ENCODE measurements at places on chromosomes 7 and 10.

DNA sequence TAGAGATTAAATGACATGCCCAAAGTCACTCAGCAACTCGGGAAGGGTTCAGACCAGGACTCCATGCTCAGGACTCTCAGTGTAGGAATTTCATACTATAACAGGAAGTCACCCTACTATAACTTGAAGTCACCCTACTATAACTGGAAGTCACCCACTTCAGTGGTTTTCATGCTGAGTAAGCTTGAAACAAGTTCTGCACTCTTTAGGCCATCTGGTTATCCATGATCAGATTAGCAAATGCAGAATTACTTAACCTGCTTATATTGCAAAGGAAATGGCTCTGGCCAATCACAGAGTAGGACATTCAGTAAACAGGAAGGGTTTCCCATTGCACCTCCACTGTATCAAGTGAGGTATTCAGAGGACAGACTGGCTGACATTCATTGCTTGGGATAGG lies 1240.4 kb downstream of the GATA3 start:
- DNase-seq = no peak

GRCh38 chr10:13990946-13991345 lies 339.8 kb downstream of the FRMD4A start:
- no peak for DNase-seq

DNA sequence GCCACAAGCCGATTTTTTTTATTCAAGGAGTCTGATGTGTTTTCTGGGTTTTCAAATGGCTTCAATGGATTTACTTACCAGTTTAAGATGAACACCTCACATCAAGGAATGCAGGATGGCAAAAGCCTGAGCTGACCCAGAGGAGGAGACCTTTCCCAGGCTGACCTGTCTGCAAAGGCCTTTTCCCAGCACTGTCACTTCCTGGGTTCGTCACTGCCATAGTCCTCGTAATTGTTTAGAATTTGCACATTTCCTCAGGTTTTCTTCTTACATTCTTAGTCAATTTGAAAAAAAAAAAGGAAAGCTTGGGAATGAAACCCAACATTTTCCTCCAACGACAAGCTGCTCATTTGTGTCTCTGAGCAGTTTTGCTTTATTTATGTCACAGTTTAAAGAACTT lies 42.0 kb downstream of the PTER start:
- DNase-seq = no peak

DNA sequence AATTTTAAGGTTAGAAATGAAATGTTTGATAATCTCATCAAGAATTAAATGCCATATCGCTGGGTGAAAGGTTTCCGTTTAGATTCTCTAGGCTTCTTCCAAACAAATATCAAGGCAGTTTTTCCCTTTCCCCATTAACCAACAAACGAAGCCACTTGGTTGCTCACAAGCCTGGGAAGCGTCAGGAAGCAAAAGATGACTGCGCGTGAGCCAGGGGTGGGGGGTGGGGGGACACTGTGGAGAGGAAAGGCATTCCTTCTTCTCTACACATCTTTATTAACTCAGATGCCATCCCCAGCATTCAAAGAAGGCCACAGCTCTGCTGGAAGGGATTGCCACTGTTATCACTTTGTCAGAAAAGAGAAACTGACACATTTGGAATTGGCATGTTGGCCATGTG lies 207.1 kb downstream of the TRIL start:
- no peak for DNase-seq

DNA sequence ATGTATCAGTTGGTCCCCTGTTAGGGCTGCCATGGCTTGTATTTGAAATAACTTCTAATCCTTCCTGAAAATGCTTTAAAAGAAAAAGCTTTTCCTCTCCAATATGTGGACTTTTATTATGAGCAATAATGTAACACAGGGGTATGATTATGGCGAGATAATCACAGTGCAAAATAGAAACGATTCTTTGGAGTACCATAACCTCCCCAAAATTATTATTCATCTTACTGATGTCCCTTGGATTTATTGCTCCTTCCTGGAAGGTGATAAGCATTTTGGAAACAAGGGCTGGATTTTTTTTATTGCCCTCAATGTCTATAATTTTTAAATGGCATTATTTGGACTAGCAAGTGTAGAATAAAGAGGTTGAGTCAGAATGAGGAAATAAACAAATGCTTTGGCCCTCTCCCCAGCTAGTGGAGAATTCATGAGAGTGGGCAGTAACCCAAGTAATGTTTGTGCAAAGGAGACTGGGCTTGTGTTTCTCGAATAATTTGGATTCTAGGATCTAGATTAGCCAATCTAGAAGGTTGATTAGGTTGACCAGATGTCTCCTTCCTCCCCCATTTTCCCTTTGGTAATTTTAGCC lies 403.9 kb upstream of the CELF2 start:
- DNase-seq = no peak

GRCh38 chr10:3654496-3654895 lies 130.5 kb downstream of the KLF6 start:
- DNase-seq = peak; percentile 31

DNA sequence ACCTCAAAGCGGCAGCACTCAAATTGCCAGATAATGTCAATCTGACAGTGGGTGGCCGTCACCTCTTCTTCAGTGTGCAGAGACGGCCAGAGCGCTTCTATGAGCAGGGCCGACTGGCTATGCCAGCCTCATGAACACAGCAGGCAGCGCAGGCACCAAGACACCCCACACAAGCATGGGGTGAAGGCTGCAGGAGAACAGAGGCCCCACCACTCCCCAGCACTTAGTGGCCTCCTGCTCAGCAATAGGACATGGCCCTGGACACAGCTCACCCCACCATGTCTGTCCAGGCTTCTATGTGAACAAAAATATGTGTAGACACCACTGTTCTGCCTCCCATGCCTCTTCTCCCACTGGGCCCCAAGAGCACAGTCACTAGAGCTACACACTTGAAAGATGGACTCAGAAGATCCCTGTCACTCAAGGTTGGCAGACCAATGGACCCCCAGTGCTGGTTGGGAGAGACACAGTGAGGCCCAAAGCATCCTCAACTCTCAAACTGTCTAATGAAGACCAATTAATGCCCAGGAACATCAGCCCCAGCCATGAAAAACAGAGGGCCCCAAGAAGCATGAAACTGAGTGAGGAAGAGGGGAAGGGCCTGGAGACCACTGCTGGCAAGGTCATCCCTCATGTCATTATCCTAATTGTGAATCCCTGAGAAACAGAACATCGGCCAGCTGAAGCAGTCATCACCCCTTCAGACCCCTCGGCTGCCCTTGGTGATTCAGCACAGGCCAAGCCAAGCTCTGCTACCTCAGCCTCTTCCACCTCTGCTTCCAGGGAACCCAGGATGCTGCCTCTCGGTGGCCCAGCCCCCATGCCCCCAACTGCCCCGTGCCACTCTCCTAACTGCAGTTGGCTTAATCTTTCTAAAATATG lies 77.7 kb downstream of the GRID1 start:
- no peak for DNase-seq

GRCh38 chr7:116236020-116236630 lies 25.8 kb downstream of the TES start:
- no peak for DNase-seq

DNA sequence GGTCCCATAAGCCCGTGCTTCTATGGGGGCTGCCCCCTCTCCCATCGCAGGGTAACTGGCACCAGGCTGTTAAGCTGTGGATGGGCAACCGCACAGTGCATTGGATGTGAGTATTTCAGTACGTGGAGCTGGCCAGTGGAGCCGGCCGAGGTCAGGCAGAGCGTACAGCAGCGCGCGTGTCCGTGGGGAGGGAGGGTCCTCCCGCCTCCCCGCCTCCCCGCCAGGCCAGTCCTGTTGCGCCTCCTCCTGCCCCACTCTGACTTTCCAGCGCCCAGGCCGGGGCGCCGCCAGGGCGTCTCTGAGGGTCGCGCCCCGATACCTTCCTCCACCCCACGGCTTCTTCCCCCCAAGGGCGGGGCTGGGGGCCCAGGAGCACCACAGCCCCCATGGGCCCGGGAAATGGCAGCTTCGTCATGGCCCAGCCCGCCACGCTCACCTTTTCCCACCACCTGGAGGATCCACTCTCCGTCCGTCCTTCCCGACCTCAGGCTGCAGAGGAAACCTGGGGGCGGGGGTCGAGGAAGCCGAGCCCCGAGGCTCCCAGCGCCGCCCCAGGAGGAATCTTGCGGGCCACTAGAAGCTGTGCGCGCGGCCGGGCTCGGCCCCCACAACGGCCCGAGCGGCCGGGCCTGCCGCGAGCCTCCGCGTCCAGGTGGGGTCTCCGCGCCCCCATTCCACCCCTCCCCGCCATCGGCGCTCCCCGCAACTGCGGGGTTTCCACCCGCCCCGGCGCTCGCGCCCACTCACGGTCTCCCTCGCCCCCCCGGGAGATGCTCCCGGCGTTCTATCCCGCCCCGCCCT lies 831 bp upstream of the PFKP start:
- no peak for DNase-seq

- no peak for DNase-seq
These were observed 43.0 kb downstream of the CXCL12 start for GRCh38 chr10:44341886-44342285.

GRCh38 chr10:44316187-44316921 lies 68.5 kb downstream of the CXCL12 start:
- DNase-seq = no peak

DNA sequence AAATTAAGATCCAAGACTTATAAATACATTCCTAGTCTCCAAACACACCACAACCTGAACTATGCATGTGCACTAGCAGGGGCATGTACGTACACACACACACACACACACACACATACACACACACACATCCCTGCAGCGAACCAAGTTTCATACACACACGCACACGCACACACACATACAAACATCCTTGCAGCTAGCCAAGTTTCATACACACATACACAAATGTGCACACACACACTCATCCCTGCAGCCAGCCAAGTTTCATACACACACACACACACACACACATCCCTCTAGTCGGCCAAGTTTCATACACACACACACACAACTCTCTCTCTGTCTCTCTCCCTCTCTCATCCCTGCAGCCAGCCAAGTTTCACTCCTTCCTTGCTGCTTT lies 82.7 kb upstream of the WIPF3 start:
- peak; percentile 7 for DNase-seq

- DNase-seq = no peak
These were observed 136.1 kb downstream of the AKR1D1 start for GRCh38 chr7:138212314-138212713.

- no peak for DNase-seq
These were observed 47.4 kb downstream of the BICC1 start for GRCh38 chr10:58560068-58560467.

GRCh38 chr10:48465860-48466521 lies 138.9 kb downstream of the ARHGAP22 start:
- DNase-seq = no peak

- peak; percentile 62 for DNase-seq
These were observed 53.3 kb upstream of the PPIF start for GRCh38 chr10:79293841-79294581.

DNA sequence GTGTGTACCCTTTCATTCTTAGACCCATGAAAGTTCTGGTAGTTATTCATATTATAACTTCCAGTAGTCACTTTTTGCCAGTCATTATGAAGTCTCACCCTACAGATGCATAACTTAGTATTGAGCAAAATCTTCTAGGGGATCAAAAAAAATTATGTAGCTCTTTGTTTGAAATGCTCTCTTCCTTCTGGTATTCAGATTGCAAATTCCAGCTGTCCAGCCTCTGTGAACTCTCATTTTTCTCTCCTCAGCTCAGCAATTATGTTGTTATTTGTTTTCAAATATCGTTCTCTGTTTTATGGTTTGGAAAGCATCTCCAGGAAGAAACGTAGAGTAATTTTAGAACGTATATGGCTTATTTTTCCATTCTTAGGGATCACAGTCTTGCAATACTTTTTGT lies 442.5 kb downstream of the SEMA3D start:
- no peak for DNase-seq

DNA sequence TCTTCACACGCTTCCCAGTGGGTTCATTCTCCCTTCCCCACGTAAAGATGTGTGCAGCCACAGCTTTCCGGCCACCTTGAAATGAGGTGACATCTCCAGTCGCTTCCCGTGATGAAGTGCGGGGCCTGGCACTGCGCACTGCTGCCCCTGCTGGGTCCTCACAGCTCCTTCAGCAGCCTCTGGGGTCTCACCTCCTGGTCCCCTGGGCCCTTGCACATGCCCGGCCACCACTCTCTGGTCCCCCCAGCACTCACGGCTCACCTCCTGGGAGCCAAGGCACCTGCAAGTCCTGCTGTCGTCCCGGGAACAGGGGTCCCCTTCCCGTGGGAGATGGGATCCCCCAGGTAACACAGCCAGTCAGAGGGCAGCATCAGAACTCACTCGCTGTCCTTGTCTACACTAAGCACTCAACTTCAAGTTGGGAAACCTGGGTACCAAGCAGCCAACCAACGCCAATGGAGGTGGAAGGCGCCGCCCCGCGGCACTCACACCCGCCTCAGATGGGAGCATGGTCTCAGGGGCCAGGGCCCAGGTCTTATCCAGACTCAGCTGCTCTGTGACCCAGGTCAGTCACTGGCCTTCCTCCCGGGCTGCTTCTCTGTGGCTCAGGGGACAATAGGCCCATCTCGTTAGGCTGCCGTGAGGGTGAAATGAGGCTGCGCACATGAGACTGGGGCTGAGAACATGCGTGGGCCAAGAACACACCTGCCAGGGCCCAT lies 176.2 kb downstream of the PTPRN2 start:
- no peak for DNase-seq

DNA sequence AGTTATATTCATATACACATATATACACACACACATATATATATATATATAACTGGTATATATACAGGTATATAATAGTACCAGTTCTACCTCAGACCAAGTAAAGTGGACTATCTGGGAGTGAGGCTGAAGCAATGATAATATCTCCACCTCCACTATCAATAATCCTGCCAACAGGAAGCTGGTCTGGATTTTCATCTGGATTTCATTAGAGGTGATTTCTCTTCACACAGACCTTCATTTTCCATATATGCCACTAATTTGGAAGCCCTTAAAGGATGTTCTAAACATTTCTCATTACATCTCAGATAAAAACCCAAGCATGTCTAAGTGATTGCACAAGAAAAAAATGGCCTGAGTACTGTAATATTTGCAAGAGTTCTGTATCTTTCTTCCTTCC lies 1.7 kb upstream of the SLC35B4 start:
- DNase-seq = no peak

- DNase-seq = peak; percentile 11
These were observed 609.9 kb downstream of the DNAJB9 start for GRCh38 chr7:109179601-109180000.

DNA sequence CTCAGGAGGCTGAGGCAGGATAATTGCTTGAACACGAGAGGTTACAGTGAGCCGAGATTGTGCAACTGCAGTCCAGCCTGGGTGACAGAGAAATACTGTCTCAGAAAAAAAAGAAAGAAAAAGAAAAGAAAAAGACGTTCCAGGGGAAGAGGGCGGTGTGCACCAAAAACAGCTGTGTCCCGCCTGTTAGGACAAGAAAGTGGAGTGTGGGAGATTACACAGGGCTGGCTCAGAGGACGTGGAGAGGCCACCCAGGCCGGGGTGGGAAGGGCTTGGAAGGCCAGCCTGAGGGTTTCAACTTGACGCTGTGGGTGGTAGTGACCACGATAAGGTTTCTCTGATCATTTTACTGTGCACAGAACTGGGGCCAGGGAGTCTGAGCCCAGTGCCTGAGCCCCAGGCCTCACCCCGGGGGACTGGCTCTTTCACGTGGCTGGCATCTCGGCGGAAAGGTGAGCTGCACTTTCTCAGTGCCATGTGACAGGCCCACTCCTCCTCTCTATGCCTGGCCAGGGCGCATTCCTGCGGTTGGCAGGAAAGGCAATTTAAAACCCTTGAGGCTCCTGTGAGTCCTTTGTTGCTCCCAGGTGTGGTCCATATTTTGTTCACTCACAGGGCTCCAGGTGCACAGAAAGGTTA lies 13.9 kb downstream of the RHBDD2 start:
- DNase-seq = peak; percentile 93

- peak; percentile 63 for DNase-seq
These were observed 34.9 kb downstream of the COA1 start for GRCh38 chr7:43694399-43694748.

GRCh38 chr10:121994429-121994941 lies 5.5 kb downstream of the TACC2 start:
- no peak for DNase-seq
